ENCODE measurements at places on chromosomes 2 and 18.

DNA sequence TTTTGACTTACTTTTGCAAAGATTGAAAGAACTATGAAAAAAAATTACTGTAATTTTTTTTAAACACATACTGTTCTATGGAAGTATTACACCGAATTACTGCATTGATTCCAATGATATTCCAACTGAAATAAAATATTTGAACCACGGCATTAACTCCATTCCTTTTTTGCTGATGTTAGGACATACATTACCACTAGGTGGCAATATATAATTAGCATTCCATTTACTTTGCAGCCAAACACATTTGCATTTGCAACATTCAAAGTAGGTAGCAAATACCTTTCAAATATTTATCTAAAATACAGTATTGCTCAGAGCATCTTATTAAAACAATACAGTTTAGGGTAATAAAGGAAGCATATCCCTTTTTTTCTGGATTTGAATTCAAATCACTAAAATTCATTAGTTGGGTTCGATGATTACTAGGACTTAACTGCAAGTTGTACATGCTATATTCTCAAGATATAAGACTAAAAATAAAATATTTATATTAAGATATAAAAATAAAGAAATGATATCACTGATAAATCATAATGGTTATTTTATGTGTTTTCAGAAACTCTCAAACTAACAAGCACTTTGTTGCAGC, 31.3 kb downstream of the LANCL1 start:
- DNase-seq = no peak

DNA sequence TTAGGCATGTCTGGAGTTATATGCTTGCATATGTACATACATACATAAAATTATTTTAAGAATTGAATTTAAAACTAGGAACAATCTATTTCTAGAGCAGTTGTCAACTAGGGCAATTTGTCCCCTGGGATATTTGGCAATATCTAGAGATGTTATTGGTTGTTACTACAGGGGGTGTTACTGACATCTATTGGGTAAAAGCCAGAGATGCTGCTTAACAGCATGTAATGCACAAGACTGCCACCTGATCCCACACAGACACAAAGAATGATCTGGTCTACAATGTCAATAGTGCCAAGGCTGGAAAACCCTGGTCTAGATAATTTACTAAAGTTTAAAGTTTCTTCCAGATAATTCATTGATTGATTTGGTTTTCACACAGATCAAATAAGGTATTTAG, 185.3 kb downstream of the NYAP2 start:
- no peak for DNase-seq

DNA sequence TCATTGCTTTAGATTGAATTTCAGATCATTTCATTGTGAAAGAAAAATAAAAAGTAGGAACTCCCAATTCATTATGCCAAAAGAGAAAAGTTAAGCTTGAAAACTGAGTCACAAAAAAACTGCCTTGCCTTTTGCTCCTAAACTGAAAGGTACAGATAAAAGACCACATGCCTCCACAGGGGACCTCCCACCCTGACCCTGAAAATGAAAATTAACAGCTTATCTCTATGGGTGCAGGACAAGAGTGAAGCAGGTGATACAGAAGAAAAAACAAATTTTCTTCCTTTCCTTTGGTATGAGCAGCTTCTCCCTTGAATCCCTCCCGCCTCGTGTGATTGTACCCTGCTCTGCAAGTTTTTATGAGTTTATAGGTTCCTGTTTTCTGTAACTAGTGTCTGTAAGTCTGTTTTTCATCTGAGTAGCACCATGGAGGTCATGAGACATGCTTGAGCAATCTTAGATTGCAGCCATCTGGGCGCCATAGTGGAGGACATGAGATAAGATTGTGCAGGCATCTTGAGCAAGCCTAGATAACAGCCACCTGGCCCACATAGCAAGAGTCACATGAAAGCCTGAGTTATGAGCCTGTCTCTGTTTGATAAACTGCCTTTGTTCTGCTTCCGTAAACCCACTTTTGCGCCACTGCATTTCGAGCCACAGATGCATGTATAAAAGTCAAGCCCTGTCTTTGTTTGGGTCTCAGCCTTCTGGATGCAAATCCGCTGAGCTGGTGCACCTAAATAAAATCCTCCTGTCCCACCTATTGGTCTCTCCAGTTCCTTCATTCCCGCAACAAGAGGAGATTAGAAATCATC, 56.2 kb upstream of the DYNC1I2 start:
- DNase-seq = no peak

DNA sequence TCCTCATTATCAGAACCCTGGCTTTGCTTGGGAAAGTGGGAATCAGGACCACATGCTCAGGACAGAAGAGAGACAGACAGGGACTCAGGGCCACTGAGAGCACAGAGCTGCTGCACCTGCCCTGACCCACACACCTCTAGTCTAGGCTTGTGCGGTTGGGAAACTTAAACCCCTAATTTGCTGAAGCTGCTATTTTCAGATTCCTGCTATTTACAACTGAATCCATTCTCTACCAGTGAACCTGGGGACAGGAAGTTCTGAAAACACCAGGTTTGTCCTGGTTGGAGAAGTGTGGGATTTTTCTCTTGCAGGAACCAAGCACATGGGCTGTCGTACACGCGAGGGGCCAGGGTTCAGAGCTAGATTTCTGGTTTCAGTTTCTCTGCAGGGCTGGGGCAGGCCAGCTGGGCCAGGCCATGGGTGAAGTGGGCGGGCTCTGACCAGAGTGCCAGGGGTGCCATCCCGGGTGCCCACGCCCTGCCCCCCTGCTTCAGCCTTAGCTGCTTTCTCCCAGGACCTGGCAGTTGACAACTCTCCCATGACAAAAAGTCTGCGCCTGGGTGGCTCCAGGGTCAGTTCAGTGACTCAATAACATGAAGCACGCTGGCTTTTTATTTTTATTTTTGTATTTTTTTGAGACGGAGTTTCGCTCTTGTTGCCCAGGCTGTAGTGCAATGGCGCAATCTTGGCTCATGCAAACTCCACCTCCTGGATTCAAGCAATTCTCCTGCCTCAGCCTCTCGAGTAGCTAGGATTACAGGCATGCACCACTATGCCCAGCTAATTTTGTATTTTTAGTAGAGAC, 51.3 kb upstream of the SLC1A4 start:
- no peak for DNase-seq

DNA sequence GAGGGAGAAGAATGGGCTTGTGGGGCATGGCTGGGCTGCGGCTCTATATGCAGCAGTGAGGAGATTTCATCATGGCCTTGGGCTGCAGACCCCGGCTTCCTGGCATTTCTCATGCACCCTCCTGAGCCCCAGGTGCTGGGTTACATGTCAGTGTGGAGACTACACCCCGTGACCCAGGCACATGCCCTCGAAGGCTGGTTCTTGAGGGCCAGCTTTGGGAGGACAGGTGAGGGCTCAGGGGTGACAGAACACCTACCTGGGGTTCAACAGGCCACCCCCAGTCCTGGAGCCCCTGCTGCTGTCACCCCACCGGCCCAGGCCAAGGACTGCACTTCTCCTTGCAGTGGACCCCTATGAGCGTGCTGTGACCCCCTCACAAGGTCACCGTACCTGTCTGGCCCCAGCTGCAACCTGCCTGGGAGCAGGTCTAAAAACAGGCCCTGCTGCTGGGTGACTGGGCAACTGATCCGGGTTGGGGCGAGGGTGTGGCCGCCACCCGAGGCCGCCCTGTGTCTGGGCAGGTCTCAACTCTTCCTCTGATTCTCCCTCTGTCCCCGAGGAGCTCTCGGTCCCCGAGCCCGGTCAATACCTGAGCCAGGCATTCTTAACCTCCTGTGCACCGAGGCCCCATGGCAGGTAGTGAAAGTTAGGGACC, 94.8 kb upstream of the OTOS start:
- no peak for DNase-seq

GRCh38 chr2:1837022-1837421, 92.7 kb upstream of the PXDN start:
- DNase-seq = no peak

DNA sequence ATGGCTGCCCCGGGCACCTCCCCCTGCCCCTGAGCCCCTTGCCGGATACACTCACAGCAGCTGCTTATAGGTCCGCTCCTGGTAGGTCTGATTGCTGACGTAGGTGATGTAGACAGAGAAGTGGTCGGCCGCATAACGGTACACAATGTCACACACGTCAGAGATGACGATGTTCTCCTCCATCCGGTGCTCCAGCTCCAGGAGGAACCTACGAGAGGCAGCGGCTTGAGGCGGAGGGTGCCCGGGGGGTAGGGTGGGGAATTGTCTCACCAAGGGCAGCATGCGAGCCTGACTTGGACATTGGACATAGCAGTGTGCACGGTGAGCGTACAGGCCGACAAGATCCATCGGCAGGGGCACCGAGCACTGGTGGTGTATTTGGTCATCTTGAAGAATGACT, 22.8 kb downstream of the SNORC start:
- no peak for DNase-seq

DNA sequence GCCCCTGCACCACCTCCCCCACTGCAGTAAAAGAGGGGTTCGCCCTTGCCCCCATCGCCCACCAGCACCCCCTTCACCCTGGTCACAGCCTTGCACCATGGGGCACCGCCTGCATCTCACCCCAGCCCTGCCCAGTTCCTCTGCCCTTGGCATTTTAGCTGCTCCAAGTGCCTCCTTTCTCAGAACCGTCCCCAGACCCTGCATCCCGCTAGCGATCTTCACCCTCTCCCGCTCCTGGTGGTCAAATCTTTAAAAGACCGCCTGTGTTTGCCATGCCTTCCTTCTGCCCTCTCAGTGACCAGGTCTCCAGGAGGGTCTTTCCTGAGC, 114.7 kb upstream of the OTOS start:
- DNase-seq = no peak

- DNase-seq = no peak
These were observed 55.1 kb upstream of the NETO1 start for GRCh38 chr18:72922895-72923294.

DNA sequence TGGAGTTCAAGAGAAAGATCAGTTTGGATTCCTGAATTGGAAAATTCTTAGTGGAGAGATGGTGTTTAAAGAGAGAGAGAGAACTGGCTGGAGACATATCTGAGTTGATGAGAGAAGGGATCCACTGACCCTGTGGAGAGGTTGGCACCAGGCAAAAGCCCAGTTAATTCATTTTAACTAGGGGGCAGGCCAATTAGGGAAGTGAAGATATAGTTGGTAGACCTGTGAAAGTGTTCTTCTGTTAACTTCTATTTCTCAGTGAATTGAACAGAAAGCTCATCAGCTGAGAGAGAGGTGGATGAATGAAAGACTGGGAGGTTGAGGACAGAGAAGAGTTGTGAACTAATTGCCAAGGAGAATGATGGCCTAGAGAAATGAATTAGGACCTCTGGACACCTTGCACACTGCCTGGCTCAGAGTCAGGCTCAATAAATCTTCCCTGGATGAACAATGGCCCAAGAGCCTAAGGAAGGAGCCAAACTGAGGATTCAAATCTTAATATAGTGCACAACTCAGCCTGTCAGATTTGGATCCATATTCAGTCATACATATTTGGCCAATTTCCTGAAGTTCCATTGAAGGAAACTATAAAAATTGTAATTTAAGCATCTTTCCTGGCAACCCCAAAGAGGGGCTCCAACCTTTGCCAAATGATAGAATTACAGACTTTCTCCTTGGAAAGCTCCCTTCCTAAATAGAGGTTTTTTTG, 82.2 kb upstream of the RMDN2 start:
- DNase-seq = no peak

DNA sequence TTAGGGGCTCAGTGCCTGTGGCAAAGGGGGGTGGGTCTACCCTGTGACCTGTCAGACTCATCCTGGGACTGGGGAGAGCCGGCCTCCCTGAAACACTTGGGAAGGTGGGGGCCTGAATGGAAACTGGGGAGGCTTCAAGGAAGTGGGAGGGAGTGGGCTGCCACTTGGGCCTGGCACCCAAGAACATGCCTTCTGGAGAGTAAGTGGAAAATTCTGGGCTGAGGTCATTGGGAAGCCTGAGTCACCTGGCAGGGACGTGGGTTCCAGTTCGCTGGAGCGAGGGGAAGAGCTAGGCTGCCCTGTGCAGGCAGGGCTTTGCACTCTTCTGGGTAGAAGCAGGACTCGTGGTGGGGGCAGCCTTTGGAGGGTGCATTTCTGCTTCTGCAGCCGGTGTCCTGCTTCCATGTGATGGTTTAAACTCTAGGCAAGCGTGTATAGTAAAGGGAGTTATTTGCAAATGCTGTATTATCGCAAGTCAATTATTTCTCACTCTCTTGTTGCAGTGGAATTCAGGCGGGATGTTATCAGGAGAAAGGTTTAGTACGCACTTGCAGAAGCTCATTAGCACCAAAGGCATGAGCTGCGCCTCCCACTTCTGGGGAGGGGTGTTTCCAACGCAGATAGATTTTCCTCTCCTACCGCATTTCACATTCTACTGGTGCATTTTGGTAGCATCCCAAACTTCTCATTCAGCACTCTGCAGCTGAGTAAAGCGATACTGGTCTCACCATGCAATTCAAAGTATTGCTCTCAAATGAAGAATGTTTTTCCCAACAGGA, 3.8 kb downstream of the LRRFIP1 start:
- DNase-seq = no peak
